ENCODE measurements at places on chromosomes 7 and 10.

DNA sequence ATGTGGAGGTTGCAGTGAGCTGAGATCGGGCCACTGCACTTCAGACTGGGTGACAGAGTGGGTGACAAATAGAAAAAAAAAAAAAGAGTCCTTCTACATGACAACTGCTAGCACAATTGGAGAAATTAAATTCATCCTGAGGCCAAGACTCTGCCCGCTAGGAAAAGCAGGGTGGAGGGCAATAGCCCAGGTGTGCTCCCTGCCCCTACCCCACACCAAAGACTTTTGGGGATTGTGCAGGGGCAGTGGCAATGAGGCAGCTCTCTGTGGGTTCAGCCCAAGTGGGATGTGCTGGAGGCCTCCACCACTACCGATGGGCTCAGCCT, 61.3 kb downstream of the TMEM209 start:
- no peak for DNase-seq

- peak; percentile 65 for DNase-seq
These were observed 1.2 kb upstream of the TMEM178B start for GRCh38 chr7:141072548-141073172.

DNA sequence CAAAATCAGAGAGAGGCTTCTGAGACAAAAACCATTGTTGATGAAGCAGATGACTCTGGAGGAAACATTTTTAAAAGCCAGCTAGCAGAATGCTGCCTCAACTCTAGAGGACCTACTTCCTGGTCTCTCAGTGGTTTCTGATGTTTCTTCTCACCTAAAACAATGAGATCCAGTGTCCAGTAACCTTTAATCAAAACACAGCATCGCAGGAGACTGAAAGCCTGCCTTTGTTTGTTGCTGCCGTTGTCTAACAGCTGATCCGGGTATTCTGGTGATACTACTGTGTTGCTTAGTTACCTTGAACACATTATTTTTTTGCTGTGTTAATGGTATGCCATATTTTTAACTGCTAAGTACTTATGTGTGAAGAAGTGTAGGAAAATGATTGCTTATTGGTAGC, 70.9 kb downstream of the WIPF3 start:
- peak; percentile 17 for DNase-seq

DNA sequence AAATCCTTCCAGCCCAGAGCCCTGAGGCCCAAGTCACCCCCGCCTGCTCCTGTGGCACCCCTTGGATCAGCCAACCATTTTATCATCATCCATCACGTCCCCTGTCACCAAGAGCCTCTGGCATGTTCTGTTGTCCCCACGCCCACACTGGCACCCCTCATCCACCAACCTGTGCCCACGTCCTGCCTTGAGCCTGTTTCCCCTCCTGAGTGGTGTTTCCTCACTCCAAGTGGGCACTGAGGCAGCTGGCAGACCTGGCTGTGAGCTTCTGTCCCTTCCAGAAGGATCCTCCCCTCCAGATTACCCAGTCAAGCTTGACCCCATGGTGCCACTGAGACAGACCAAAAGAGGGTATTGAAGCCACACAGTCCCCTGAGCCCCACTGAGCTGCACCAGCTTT, 71.4 kb upstream of the ANTXRL start:
- no peak for DNase-seq

- DNase-seq = no peak
These were observed 1.5 kb downstream of the ARHGAP21 start for GRCh38 chr10:24722131-24722675.

GRCh38 chr10:59002011-59002410, 174.4 kb upstream of the PHYHIPL start:
- DNase-seq = no peak

- DNase-seq = no peak
These were observed 37.4 kb upstream of the DUSP5 start for GRCh38 chr10:110460111-110460809.

DNA sequence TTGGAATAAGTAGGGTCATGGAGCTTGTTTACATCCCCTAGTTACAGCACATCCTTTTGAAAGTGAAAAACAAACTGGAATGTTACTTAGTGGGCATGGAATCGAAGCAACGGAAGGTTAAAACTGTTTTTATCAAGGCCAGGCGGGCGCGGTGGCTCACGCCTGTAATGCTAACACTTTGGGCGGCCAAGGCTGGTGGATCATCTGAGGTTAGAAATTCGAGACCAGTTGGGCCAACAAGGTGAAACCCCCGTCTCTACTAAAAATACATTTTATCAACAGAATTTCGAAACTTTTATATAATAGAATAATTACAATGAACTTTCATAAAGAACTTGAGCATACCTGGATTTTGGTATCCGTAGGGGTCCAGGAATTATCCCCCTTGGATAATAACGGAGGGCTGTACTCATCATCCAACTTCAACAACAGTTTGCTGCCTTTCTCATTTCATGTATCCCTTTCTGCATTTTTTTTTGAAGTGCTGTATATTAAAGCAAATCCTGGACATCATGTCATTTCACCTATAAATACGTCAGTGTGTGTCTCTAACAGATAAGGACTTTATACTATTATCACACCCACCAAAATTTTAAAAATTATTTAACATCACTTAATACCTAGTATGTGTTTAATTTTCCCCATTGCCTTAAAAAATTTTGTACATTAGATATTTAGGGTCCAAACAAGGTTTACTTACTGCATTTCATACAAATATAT, 1.3 kb upstream of the TMED4 start:
- no peak for DNase-seq

GRCh38 chr7:73715648-73716317, 3.7 kb downstream of the STX1A start:
- DNase-seq = no peak

DNA sequence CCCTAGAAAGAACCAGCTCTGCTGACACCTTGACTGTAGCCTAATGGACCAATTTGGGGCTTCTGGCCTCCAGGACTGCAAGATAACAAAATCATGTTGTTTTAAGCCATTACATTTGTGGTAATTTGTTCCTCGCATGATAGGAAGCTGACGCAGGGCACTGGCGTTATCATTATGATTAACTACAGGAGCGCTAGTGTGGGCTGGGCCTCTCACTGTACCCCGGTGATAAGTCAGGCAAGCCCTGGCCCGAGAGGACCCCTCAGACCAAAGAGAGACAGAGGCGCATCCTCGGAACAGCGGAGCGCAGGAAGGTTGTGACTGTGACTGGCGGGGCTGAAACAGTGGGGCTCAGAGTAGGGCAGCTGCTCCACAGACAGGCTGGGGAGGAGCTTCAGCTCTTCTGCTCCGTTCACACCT, 150.3 kb upstream of the CHST15 start:
- DNase-seq = no peak

GRCh38 chr7:135659159-135659846, 3.0 kb upstream of the STMP1 start:
- peak; percentile 44 for DNase-seq

DNA sequence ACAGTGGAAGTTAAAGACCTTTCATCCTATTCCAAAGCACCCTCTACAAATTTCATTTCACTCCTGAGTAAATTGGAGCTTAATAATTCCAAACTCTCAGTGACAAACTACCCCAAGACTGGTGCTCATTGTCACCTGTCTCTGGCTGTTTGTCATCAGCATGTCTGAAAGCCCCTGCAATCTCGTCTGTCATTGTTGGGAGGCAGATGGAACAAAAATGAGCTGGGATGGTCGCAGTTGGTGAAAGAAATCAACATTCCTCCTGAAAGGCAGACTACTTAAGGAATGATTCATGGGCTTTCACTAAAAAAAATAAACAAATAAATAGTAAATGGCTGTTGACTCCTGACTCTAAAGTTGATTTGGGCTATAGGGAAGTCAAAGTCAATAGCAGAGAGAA, 69.7 kb upstream of the PALS2 start:
- no peak for DNase-seq

DNA sequence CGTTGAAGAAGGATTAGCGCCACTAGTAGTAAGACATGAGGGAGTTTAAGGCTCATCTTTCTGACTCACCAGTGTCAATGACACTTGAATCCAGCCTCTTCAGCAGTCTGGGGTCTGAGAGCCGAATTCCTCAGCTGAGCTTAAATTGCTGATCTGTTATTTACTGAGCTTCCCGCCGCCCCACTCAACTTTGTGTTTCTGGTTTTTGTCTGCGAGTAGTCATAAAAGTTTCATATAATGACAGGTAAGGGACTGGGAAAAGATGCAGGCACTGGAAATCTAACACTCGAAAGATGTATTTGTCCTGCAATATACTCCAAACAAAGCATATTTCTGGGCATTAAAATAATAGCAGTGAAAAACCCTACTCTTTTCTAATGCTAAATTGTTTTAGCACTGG, 51.2 kb upstream of the RELN start:
- DNase-seq = no peak

DNA sequence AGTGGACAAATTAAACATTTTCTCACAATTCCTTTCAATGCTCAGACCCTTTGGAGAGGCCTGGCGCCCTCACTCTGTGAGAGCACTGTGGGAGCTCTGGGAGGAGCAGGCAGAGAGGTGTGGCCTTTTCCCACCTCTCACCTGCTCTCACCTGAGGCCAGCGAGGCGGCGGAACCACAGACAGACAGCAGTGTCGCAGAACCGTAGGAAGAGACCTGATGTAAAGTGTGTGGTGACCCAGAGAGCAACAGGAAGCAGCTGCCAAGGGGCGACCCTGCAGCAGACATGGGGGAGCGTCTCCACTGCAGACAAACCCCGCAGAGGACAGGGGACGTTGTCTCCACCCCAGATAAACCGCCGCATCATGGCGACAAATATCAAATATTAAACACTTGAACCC, 15.6 kb upstream of the PARP12 start:
- no peak for DNase-seq

DNA sequence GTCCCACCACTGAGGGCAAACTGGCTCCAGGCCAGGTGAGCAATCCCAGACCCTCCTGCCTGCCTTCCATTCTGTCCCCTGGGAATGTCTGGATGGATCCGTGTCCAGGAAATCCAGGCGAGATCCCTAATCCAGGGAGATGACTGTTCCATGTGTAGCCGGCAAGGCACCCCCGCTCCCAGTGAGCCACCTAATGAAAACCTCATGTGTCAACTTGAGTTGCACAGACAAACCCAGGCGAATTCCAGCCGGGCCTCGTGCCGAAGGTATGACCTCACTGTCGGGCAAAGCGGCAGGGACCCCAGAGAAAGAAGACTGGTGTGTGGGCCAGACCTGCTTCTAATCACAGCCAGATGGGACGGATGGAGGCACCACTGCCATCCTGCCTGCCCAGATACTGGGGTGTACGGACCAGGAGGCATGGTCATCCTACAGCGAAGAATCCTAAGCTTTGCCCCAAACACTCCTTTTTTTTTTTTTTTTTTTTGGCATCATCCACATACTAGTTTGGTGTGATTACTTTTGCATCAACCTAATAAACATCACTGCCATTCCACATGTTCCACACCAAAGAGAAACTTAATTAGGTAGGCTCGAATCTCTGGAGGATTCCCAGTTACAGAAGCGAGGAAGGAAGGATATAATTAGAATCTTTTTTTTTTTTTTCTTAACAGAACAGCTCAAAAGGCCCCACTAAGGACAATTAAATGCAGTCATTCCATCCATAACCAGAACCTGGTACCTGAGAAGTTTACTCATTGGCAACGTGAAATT, 313.1 kb downstream of the CALN1 start:
- no peak for DNase-seq

DNA sequence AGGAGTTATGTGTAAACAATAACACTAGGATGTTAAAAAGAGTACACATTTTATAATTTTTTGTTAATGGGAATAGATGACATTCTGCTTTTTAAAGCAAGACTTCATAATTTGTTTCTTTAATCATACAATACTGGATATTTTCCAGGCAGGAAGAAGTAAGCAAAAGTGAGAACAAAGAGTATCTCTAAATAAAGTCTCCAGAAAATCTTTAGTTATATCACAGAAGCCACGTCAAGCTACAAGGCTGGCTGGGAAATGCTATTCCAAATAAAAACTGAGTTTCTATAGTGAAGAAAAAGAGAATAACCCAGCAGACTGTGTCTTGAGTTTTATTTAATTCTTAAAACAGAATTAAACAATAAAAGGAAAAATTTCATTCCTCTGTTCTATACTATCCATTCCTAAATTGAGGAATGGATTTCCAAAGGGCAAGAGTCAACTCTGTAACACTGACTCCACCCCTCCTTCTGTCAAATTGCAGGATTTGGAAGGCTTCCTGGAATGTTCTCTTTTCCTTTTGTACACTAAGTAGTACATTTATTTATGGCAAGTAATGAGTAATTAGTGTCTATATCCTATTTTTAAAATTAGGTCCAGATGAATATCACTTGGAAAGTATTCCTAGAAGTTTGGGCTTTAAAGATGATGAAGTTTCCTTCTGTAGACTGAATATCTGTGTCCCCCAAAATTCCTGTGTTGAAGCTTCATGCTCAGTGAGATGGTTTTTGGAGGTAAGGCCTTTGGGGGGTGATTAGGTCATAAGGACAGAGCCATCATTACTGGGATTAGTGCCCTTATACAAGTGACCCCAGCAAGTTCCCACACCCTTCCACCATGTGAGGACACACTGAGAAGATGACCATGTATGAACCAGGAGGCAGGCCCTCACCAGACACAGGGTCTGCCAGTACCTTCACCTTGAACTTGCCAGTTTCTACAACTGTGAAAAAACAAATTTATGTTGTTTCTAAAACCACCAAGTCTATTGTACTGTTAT, 290.9 kb downstream of the CRPPA start:
- no peak for DNase-seq

GRCh38 chr10:690372-691161, 1.1 kb upstream of the DIP2C start:
- no peak for DNase-seq

DNA sequence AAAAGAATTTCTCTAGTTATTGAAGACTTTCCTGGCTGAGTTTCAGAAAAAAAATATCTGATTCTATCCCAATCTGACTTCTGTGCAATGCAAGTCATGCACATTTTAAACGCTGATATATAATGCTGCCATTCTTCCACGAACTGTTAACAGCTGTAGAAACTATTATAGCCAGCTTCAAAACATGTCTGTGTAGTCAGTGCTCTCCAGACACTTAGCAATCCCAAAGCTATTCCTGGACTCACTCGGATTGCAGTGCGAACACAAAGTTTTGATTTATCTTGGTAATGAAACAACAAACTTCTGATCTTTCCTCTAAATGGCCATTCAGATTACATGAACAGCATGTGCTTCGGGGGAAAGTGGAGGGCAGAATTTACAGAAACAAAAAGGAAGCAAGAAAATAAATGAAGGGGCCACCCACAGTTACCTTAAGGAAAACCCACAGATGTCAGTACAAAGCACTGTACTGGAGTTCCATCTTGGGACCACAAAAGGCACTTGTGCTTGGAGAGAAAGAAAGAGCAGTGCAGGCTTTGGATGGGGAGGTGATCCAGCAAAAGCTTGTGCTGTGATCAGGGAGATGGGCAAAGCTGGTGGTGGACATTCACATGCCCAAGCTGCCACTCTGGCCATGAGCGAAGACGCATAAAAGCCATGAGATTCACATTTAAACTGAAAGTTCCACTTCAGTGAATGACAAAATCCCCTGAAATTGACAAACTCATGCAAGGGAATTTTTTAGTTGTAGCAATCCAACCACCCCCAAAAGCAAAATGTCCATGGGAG, 32.1 kb upstream of the ADO start:
- no peak for DNase-seq

GRCh38 chr10:132840698-132841614, 55.0 kb upstream of the NKX6-2 start:
- DNase-seq = no peak

- DNase-seq = no peak
These were observed 8.2 kb downstream of the TFR2 start for GRCh38 chr7:100632951-100633717.

All from NCI-H774 (cell line).